Fibroblast of skin of right quadriceps (primary cell): ENCODE measurements at places on chromosomes 4 and X.

GRCh38 chr4:12165616-12166015 is 736.9 kb upstream of the HS3ST1 start:
- DNase-seq = no peak

DNA sequence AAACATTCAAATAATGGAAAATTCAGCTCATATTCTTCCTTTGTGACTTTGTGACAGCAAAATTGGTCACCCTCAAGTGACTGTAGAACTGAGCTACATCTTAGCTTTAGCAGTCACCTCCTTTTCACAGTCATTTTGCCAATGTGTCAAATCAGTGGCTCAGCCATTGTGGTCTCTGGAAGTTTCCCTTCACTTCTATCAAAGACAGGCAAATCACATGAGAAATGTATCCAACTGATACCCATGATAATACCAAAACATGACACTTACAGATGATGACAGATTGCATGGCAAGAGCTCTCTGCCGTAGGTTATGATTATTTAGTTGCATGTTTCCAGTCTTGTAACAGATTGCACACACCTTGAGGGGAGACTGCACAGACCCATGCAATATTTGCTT is 549.8 kb upstream of the MAGEB2 start:
- no peak for DNase-seq

DNA sequence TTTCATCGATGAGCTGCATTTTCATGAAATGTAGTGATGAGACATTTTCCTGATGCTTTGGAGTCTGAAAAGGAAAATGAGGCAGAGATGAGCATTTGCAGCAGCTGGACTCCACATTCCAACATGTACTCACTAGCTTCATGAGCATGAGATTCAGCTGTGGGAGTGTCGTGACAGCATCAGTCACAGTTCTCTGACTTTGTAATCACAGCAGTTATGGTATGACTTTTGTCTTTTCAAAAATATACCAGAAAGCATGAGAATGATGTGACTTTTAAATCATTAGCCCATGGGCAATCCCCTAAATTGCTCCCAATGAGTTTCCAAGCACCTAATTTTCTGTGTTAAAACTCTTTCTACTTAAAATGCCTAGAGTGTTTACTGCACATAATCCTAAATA is 18.3 kb upstream of the MSL3 start:
- no peak for DNase-seq

DNA sequence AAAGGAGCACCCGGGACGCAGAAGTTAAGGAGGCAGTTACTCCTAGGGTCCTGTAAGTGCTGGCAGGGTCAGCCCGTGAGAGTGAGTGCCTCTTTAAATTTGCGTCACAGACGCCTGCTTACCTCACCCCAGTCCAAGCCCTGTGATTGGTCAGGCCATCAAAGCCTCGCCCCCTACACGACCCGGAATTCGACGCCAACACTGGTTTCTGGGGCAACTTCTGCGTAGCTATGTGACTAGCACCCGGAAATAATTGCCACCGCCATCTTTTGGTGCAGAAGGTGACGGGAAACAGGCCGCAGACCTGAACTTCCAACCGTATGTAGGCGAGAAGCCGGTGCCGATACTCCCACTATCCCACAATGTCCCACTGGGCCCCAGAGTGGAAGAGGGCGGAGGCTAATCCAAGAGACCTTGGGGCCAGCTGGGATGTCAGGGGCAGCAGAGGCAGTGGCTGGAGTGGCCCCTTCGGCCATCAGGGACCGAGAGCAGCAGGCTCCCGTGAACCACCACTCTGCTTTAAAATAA is at the start of gene DDX53:
TSS of gene DDX53 (plus strand) at position 265 of the 528 bp plus-strand sequence. CDS start at position 363, 98 bp downstream.
- DNase-seq = no peak

GRCh38 chrX:39750256-39750790 is 347.4 kb downstream of the BCOR start:
- DNase-seq = no peak
